Stimulated activated CD8-positive, alpha-beta memory T cell treated with anti-CD3 and anti-CD28 coated beads, Interleukin-7, amount 100 ng/mL, for 1 hour (primary cell): ENCODE measurements at places on chromosomes 7 and 10.

DNA sequence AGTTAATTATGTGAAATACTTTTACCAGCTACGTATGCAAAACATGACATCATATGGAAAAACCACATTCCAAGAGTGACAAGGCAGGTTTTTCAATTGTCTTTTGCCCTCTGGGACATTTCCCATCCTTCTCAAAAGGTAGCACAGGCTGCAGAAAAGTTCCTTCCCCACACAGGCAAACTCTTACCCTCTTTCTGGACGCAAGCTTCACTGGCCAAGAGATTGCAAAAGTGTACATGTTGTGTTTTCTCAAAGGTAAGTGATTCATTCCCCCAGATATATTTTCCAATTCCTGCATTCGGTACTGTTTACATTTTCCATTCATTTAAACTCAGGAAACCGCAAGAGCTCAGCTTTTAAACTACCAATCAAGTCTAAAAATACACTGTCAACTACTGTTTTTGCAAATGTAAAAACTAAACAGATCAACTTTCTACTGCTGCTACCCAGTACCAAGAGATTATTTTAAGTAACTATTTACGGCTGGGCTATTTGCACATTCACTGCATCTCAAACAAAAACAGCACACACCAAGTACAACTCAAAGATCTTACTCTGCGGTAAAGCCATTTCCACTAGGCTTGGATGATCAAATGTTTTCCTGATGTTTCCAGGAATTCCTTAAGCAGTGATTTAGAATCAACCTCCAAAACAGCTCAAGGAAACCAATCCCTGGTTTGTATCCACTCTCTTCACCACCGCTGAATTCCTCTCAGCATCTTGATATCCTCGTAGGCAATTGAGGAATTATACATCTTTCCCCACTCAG, 233.6 kb upstream of the CCDC6 start:
- DNase-seq, result no peak

DNA sequence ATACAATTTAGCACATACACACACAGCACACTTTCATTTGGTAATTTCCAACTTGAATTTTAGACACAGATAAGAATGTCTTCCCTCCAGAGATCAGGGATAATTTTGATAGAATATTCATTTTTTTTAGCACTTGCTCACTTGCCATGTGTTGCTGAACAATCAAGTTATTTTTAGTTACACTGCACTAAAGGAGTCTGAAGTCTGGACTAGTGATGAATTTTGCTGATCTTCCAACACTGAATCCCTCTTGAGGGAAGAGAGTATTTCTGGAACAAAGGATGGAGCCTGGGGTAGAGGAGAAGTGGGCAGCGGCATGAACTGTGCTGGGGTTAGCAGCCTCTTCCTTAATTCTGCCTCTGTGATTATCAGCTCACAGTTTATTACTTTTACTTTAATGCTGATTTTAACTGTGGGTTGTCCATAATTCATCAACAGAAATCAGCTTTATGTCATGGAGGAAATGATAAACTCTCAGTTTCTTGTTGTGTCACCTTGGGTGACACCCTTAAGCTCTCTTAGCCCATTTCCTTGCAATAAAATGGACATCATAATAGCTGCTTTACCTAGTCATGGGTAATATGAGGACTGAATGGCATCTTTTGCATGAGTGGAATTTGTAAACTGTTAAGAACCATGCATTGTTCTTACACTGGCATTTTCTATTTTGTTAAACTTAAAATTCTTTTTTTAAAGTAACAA, 32.1 kb downstream of the SGPL1 start:
- no peak for DNase-seq

GRCh38 chr7:14576578-14576977, 326.0 kb downstream of the DGKB start:
- DNase-seq, result no peak

- DNase-seq, result no peak
Observed at GRCh38 chr10:79189853-79190435, 121.2 kb downstream of the ZMIZ1 start.

DNA sequence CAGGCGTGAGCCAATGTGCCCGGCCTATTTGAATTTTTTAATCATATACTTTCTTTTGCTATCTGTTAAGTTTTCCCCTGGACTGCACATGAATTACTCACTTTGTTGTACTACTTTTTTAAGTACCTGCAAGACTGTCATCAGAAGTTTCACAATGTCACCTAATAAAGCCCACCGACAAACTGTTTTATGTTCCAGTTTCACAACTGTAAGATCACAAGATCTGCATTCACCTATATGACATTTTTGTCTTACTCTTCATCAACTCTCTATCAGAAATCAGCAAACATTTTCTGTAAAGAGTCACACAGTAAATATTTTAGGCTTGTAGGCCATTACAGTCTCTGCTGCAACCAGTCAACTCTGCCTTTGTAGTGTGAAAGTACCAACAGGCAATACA, 88.5 kb downstream of the ZNF33B start:
- no peak for DNase-seq

GRCh38 chr10:91211675-91212074, 8.8 kb upstream of the PCGF5 start:
- DNase-seq, result no peak

- DNase-seq, result no peak
Observed at GRCh38 chr7:97107192-97107800, 10.2 kb upstream of the SDHAF3 start.

DNA sequence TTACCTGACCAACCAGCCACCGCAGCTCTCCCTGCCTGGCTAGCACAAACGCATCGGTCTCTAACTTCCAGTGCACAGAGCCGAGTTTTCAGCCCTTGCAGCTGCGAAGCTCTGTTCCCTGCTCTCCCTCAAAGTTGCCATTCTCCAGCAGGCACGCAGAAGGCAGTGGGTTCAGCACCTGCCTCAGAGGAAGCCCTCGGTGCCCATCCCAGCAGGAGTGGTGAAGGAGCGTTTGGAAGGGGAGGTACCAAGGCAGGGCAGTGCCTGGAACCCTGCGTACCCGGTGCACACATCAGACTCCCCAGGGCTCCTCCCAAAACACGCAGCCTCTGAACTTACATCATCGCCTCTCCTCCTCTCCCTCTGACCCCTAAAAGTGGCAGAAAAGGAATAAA, 1.7 kb upstream of the STK32C start:
- DNase-seq, result no peak

GRCh38 chr10:132607961-132608495, 70.4 kb downstream of the INPP5A start:
- no peak for DNase-seq

DNA sequence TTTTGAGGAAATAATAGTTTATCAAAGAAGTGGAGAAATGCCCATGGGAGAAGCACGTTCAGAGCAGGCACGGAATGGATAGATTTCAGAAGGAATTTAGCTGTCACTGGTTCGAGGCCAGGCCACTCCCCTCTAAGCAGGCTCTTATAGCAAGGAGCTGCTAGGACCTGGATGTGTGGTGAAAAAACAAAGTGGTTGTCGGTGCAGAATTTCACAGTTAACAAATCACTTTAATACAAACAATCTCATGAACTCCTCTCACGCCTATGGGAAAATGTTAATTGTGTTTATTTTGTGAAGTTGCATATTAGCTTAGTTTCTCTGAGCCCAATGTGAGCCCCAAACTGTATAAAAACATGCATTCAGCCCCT, 176.3 kb downstream of the PKD1L1 start:
- DNase-seq, result no peak

GRCh38 chr10:84423719-84424118, 95.3 kb downstream of the CCSER2 start:
- DNase-seq, result no peak

DNA sequence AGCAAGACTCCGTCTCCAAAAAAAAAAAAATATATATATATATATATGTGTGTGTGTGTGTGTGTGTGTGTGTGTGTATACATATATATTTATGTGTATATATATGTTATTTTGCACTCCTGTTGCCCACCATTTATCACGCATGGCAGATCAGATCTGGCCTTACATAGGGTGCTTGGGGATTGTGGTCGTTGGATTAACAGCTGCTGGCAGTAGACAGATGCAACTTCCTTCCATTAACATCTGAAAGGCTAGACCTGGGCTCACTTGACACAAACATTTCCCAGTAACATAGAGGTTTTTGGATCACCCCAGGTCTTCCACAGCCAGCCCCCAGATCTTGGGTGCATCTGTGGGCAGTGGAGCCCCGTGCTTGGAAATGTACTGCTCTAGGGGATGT, 40.8 kb upstream of the DLD start:
- DNase-seq, result no peak

DNA sequence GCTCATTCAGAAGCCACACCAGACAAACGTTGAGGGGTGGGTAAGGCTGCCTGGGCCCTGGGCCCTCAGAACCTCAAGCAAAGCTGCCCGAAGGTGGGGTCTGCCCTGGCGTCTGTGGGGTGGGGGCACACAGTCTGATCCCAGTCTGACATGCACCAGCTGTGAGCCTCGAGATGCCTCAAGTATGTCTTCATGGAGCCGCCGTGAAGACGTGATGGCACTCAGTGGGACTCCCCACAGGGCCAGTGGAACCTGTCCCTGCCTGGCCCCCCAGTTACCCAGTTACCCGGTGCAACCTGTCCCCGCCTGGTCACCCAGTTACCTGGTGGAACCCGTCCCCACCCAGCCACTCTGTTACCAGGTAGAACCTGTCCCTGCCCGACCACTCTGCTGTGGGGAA, 351.2 kb downstream of the PTPRN2 start:
- DNase-seq, result no peak

- no peak for DNase-seq
Observed at GRCh38 chr7:104137511-104137910, 70.3 kb downstream of the ORC5 start.

DNA sequence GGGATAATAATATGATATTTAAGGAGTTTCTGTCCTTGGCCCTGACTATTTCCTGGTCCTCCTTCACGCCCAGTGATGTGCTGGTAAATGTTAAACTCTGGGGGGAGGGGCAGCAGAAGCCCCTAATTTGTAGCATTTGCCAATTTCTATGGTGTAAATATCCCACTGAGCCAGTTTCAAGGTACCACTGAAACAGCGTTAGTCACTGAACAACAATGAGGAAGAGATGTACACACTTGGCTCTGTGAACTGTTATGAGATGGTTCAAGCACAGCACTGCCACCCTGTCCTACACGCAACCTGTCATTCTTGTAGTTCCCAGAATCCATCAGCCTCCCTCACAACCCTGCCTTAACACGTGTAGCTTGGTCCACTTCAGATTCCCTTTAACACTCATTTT, 39.8 kb downstream of the MET start:
- no peak for DNase-seq

DNA sequence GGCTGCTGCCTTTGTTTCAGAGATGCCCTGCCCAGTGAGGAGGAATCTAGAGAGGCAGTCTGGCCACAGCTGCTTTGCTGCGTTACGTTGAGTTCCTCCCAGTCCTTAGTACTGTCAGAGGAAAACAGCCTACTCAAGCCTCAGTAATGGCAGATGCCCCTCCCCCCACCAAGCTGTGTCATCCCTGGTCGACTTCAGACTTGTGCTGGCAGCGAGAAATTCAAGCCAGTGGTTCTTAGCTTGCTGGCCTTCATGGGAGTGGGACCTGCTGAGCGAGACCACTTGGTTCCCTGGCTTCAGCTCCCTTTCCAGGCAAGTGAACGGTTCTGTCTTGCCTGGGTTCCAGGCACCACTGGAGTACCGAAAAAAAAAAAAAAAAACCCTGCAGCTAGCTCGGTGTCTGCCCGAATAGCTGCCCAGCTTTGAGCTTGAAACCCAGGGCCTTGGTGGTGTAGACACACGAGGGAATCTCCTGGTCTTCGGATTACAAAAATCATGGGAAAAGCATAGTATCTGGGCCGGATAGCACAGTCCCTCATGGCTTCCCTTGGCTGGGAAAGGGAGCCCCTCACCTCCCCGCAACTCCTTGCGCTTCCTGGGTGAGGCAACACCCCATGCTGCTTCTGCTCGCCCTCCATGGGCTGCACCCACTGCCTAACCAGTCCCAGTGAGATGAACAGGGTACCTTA, 9.1 kb downstream of the SDHAF3 start:
- DNase-seq, result no peak

GRCh38 chr10:119090026-119090795, 9.6 kb upstream of the EIF3A start:
- DNase-seq, result no peak

DNA sequence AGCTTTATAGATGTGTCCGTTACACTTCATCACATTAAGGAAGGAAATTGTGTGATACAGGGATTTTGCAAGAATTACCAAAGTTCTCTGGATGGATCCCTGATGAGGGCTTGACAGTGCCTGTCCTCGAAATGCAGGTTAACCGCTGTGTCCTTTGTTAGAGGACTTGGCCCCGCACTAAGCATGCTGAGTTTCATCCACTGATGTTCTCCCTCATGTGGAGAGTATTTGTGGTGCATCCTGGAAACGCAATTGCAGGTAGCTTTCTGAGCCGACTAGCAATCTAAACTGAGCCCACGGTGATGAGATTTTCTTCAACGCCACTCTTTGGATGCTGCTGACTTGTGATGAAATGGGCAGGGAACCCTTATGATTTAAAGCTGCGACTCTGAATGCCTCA, 71.9 kb upstream of the STK17A start:
- DNase-seq, result no peak

- DNase-seq, result no peak
Observed at GRCh38 chr10:22435650-22436049, 90.4 kb downstream of the SPAG6 start.

DNA sequence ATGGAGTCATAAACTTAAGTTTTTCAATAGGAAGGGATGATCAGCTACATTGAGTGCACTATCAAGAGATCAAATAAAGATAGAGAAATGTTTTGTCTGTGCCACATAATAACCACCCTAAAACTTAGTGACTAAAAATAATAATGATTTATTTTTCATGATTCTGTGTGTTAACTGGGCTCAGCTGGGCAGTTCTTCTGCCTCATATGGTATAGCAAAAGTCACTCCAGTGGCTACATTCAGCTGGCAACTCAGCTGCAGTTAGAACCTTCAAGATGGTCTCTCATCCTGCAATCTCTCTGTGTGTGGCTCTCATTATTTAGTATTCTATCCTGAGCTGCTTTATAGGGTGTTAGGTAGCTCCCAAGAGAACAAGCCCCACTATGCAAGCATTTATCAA, 7.8 kb upstream of the PARP12 start:
- DNase-seq, result no peak

DNA sequence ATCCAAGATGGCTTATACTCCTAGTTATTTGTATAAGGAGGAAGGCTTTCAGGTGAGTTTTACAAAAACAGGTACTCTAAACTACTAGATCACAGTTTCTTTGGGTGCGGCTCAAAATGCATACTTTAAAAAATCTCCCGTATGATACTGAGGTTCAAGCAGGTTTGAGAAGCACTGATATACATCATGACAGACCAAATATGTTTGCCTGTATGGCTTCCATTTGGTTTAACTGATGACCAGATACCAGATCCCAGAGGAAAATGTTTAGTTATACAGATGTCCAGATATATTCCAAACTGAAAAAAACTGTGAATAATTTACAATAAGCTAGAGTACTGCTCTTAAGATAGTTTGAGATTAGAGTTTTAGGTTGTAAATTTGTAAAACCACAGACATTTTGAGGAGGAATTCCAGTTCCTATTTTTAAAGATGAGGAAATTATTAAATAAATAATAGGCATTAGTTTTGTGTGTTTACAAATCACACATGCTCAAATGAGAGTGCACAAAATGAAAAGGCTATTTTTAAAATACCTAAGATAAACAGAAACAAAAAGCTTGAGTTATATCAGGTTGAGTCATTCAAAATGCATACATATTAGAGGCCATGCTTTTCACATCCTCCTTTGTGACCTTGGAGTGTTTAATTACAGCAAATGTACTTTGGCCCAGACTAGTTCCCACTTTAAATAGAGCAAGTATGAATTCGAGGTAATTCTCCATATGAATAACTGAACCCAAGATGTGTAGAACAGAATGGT, 60.5 kb downstream of the SEMA3C start:
- DNase-seq, result no peak
